ENCODE measurements at places on chromosomes 2 and 18. TPM values are rescaled to one million over a fixed set of nuclear protein-coding genes. Genes with fewer than 3 reads are reported as not detected.

UGT1A8 gene
- total RNA-seq, result not detected

LONRF2 gene
- total RNA-seq, result under 0.01 TPM

TMEM37 gene
- 0.94 TPM for total RNA-seq

ZNF514 gene
- 6.9 TPM for total RNA-seq

TMEM17 gene
- 0.47 TPM for total RNA-seq

CCL20 gene
- 2.1 TPM for total RNA-seq

MYOM1 gene
- 0.18 TPM for total RNA-seq

RBM44 gene
- 0.47 TPM for total RNA-seq

THAP4 gene
- 48.9 TPM for total RNA-seq

GATA6 gene
- total RNA-seq, result 15.4 TPM

LYPD6B gene
- not detected for total RNA-seq

LMAN2L gene
- 25.9 TPM for total RNA-seq

CHMP1B gene
- 66.3 TPM for total RNA-seq

LRRC30 gene
- total RNA-seq, result not detected

LCT gene
- not detected for total RNA-seq

RFTN2 gene
- 3.8 TPM for total RNA-seq

UNC80 gene
- not detected for total RNA-seq

ITGA4 gene
- 22.4 TPM for total RNA-seq

GREB1 gene
- 0.09 TPM for total RNA-seq

TMEM247 gene
- not detected for total RNA-seq

RESP18 gene
- not detected for total RNA-seq

SCTR gene
- total RNA-seq, result not detected

TNFAIP6 gene
- total RNA-seq, result 1.8 TPM

DCC gene
- under 0.01 TPM for total RNA-seq

SERPINB12 gene
- total RNA-seq, result not detected
